ENCODE measurements at places on chromosomes 2 and 18. TPM values are rescaled to one million over a fixed set of nuclear protein-coding genes. Genes with fewer than 3 reads are reported as not detected.
A peak's percentile ranks its signal among the peaks of the same experiment; 100 is the strongest.

Gene TBR1
- total RNA-seq = not detected

Gene CD8B
- total RNA-seq = 3.0 TPM

DNA sequence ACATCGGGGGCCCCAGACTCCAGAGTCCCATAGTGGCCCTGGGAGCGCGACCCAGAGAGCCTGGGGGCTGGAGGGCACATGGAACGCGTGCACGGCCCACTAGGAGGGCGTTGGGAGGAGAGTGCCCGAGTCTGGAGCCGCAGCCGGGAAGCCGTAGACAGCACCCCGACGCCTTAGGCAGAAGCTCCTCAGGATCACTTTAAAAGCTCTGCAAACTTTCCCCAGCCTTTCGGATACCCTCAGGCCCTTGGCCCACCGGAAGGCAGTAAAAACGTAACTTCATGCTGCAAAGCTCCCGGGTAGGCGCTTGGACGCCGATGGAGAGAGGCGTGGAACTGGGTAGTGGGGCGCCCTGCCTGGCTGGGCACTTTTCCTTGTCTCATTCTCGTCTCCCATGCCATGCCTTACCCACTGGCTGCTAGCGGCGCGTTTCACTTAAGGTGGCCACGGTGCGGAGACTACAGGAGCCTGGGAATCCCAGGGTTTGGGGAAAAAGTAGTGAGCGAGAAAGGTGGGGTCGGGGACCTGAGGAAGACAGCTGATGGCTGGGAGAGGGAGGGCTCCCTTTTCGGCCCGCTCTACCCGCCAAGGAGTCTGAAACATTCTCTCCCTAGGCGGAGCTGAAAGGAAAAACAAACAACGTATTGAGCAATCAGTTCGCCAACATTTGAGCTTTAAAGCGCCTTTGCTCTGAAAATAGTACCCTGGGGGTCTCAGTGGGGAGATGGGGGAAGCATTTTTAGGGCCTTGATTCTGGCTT is 141.8 kb downstream of the MEIS1 start:
- DNase-seq = peak; percentile 73
- peaks cover 67% of the 10 kb centered on the region for H3K27me3 ChIP-seq
- no peaks in the 10 kb centered on the region for H3K36me3 ChIP-seq
- H3K4me3 ChIP-seq = peak overlapping the region; percentile 61
- peaks cover 40% of the 10 kb centered on the region for H3K4me1 ChIP-seq

GRCh38 chr2:220043990-220044335 is 416.5 kb downstream of the SLC4A3 start:
- H3K36me3 ChIP-seq = no peaks in the 10 kb centered on the region
- H3K27ac ChIP-seq = no peak overlapping the region
- no peak for DNase-seq

- H3K27me3 ChIP-seq = no peaks in the 10 kb centered on the region
- no peak overlapping the region for H3K27ac ChIP-seq
- H3K4me3 ChIP-seq = no peak overlapping the region
Measured at GRCh38 chr2:47893771-47894170, 12.5 kb downstream of the FBXO11 start.

DNA sequence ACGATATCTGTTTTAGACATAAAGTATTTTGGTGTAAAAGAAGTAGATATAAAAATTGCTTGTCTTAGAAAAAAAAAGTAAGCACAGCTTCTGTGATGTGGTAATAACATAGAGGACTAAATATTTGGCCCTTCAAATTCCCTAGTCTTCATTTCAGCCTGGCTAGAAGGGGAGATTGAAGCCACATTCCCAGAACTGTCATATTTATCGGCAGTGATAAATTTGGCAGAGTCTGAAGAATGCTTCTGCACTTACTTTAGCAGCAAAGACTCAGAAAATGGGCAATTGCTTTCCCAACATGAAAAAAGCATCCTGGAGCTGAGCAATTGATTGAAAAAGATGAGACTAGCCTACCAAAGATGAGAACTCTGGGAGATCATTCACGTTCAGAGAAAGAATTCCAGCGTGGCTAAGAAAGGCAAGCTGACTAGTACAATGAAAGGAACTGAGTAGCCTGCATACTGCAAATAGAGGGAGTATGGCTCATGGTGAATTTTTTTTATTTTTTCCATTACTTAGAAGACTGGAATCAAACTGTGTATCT is 278.7 kb upstream of the KLHL29 start:
- H3K27me3 ChIP-seq = no peaks in the 10 kb centered on the region
- no peak overlapping the region for H3K27ac ChIP-seq
- no peak for DNase-seq

- no peak overlapping the region for H3K4me3 ChIP-seq
- H3K36me3 ChIP-seq = no peaks in the 10 kb centered on the region
- H3K27me3 ChIP-seq = no peaks in the 10 kb centered on the region
- H3K4me1 ChIP-seq = peaks cover 8% of the 10 kb centered on the region
Measured at GRCh38 chr18:9684881-9685614, 23.1 kb upstream of the RAB31 start.

Data from GM23338 (cell line).